ENCODE measurements at places on chromosomes 3 and 15.
A peak's percentile ranks its signal among the peaks of the same experiment; 100 is the strongest.

- DNase-seq = peak; percentile 32
Measured at GRCh38 chr15:65525622-65526021, 4.6 kb upstream of the HACD3 start.

GRCh38 chr3:192819001-192819569, 91.7 kb upstream of the FGF12 start:
- peak; percentile 94 for DNase-seq

- DNase-seq = peak; percentile 1
Measured at GRCh38 chr3:196012481-196012880, 69.4 kb downstream of the TFRC start.

GRCh38 chr15:55917881-55918296, 75.5 kb downstream of the NEDD4 start:
- peak; percentile 71 for DNase-seq

Measured in kidney tubule cell (primary cell).